ENCODE measurements at places on chromosomes 1 and 21.

DNA sequence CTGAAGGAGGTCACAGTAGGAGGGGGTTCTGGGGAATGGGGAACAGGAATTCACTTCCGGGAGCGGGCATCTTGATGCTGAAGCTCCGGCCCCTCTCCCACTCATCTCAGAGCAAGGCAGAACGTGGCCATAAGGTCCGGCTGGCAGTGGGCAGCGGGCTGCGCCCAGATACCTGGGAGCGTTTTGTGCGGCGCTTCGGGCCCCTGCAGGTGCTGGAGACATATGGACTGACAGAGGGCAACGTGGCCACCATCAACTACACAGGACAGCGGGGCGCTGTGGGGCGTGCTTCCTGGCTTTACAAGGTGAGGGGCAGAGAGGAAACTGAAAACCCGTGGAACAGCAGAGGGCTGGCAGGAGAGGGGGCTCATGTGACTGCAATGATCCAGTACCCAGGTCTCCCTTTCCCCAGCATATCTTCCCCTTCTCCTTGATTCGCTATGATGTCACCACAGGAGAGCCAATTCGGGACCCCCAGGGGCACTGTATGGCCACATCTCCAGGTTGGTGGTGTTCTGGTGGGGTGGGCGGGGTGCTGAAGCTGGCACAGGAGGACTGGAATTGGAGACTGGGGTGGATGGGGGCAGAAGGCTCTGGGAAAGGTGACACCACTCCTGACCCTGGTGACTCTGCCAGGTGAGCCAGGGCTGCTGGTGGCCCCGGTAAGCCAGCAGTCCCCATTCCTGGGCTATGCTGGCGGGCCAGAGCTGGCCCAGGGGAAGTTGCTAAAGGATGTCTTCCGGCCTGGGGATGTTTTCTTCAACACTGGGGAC, 3.0 kb downstream of the SLC27A3 start:
- no peak for DNase-seq

DNA sequence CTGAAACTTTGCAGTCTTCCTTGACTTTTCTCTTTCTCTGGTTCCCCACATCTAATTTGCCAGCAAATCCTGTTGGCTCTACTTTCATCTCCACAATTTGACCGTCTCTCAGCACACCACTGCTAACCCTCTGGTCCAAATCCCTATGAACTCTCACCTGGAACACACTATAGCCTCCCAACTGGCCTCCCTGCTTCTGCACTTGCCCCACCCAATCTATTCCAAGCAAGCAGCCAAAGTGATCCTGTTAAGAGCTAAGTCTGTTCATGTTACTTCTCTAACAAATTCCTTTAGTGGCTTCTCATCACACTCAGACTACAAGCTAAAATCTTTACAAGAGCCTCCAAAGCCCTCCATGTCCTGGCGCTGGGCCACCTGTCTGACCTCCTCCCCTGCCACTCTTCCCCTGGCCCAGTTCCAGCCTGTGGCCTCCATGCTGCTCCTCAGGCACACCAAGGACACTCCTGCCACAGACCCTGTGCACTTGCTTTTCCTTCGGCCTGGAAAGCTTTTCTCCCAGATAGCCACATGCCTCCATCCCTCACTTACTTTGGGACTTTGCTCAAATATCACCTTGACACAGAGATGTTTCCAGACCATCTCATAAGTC, 104.1 kb downstream of the DTL start:
- DNase-seq: no peak

- DNase-seq: no peak
Measured at GRCh38 chr1:165762725-165763124, 5.9 kb downstream of the TMCO1 start.

- no peak for DNase-seq
Measured at GRCh38 chr1:28935293-28935692, 20.9 kb downstream of the EPB41 start.

DNA sequence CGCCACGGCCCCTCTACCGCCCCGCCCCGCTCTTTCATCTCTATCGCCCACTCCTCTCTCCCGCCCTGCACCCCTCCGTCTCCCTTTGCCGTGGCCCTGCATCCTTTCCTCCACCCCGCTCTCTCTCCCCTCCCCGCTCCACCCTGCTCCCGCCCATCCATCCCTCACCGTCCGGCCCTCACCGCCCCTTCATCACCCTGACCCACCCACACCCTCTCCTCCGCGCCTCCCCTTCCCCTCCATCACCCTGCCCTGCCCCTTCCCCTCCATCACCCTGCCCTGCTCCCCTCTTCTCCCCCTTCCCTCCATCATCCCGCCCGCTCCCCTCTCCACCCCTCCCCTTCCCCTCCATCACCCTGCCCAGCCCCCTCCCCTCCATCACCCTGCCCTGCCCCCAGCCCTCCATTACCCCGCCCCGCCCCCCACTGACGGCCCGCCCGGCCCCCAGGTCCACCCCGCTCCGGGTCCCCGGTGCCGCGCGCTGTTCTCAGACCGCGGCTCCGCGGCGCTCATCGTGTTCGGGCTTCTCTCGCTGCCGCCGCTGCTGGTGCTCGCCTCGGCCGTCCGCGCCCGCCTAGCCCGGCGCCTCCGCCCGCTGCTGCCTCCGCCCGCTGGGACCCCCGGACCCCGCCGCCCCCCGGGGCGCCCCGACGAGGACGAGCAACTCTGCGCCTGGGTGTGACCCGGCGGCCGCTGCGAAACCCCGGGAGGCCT, 6.2 kb upstream of the ANKRD65 start:
- DNase-seq: peak; percentile 26

GRCh38 chr21:46082713-46082962, 15.3 kb upstream of the COL6A2 start:
- DNase-seq: no peak

DNA sequence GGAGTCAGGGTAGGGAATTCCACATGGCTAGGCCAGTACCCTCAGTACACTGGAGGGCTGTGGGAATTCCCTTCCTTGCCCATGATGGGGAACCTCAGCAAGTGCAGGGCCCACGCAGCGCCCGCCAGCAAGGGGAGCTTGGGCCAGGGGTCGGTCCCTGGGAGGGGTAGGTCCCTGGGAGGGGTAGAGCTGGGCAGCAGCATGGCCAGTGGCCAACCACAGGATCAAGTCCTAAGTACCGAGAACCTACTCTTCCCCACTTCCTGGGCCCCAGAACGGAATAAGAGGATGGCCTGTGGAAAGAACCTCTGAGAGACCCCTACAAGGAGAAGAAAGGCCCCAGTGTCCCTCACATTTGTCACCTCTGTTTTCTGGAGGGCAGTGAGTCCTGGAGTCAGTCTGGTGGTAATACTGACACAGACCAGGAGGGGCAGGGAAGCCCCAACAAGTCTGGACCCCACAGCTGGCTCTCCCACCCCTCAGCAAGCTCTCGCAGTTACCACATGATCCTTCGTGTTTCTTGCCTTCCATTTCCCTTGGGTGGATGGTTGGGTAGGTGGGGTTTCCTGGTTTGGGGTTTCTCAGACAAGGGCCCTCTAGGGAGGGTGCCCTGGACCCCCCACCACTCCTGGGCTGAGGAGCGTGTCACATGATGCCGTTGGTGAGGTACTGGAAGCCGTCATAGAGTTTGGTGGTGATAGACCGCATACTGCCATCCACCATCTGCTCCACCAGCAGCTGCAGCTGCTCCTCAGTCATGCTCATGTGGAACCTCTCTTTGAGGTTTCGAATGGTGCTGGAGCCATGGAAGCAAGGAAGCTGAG, 10.3 kb downstream of the ZNF687 start:
- DNase-seq: no peak

DNA sequence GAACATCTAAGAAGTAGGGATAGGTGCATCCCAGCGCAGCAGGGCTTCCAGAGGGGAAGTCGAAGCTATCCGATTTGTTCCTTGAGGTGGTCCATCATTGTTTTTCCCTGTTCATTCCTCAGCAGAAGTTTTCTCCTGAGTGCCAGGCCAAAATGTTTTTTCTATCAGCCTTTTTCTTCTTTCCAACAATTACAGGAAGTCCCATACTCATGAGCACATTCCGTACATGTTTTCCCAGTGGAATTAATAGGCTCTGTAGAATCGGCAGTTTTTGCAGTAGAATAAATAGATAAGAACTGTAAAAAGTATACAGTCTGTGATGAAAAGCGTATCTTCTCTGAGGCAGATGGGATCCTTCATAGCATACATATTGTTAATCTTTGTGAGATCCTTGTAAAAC, 24.8 kb downstream of the CD101 start:
- DNase-seq: no peak

DNA sequence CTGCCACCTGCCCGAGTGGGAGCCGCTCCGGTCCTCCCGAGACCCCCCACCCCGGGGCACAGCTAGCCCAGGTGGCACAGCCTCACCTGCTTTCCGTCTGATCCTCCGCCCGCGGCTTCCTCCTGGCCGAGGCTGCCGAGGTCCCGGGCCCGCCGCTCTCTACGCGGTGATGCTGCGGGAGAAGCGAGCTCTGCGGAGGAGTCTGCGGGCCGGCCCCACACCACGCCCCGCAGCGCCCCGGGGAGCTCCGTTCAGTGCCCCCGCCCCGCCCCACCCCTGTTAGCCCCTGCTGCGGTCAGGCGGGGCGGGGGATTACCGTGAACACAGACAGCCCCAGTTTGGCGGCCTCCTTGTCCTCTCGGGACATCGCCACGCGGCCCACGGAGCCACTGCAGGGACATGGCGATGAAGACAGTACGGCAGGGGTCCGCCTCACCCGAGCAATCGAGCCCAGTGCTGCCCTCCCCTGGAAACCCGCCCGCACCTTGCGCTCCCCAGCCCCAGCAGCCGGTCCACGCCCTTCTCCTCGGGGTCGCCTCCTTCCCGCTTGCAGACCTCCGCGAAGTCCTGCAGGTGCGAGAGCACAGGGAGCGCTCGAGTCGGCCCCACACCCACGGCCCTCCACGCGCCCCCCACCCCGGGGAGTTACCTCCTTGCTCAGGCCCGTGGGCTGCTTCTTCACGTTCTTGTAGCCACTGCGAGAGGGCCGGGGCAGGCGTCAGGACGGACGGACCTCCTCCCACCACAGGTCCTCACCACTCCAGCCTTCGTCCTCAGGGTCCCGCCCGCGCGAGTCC, 933 bp downstream of the C1orf35 start:
- DNase-seq: peak; percentile 62

GRCh38 chr1:115186711-115187265, 97.5 kb upstream of the TSPAN2 start:
- no peak for DNase-seq

- no peak for DNase-seq
Measured at GRCh38 chr21:28636752-28637691, 355.7 kb downstream of the LTN1 start.

GRCh38 chr1:184854496-184855140, 100.0 kb upstream of the EDEM3 start:
- DNase-seq: no peak
